Central memory CD8-positive, alpha-beta T cell (primary cell): ENCODE measurements at places on chromosomes 16 and 17.

GRCh38 chr16:89655062-89655643 lies 2.4 kb downstream of the CHMP1A start:
- no peak for DNase-seq

DNA sequence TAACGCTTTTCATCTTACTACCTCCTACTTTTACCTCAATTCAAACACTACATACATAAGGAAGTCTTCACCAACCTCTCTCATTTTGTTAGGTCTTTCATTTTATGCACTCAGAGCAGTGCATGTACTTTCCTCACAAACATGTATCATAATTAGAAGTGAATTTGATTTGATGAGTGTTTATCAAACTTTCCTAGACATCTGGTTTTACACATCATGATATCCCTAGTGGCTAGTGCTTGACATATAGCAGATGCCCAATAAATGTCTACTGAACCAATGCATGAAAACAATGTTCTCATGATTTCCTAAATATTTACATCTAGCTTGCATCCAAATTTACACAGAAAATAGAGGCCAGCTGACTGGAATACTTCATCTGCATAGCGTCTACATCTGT lies 323.4 kb upstream of the KIF2B start:
- DNase-seq: no peak

DNA sequence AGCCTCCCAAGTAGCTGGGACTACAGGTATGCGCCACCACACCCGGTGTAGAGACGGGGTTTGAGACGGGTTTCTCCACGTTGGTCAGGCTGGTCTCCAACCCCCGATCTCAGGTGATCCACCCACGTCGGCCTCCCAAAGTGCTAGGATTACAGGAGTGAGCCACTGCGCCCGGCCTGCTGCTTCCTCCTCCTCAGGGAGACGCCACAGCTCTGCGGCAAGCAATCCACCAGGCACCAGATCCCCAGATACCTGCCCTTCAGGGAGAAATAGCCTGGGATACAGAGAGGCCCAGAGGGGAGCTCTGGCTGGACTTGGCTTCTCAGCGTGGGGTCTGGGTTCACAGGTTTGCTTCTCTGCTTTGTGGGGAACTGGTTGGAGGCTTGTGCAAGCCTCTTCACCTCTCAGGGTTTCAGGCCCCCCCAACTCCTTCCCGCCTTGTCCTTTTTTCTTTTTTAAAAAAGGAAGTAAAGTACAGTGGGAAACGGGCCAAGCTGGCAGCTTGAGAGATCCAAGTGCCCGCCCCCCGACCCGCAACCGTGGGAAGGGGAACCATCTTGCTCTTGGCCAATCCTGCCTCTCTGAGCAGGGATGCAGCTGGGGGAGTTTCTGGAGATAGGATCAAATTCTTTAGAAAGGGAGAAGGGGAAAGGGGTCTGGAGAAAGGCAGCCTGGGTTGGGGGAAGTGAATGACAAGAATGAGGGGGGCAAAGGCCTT lies 2.6 kb upstream of the SPHK1 start:
- no peak for DNase-seq

DNA sequence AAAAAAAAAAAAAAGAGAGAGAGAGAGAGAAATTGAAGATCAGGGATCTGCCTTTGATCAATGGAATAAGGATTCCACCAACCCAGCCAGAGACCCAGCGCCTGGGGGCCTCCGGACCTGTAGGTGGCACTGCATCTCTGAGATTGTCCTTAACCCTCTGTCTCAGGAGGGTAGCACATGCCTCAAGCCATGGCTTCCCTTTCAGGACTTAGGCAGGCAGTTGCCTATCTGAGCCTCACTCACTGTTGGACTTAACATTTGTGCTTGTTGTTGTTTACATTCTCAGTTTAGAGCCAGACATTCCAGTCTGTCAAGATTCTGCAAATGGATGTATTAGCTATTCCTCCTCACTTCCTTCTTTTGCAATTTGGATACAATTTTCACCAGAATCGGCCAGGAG lies 5.1 kb upstream of the SCNN1B start:
- no peak for DNase-seq
